ENCODE measurements at places on chromosomes 6 and 20. TPM values are rescaled to one million over a fixed set of nuclear protein-coding genes. Genes with fewer than 3 reads are reported as not detected.

DNA sequence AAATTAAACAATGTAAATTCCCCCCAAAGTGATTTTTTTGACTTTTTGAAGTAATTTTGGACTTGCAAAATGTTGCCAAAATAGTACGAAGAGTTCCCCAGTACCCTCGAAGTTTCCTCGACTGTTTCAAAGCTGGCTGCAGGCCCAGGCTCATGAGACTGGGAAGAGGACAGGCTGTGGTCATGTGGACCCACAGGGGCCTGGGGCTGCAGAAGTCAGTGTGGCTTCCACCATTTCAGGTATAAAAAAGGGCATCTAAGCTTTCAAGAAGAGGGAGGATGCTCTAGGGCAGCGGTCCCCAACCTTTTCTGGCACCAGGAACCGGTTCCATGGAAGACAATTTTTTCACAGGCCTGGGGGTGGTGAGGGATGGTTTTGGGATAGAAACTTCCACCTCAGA lies 75.0 kb downstream of the PTPN1 start:
- H3K4me1 ChIP-seq: peaks cover 2% of the 10 kb centered on the region
- DNase-seq: no peak
- H3K27me3 ChIP-seq: no peaks in the 10 kb centered on the region
- peaks cover 26% of the 10 kb centered on the region for H3K36me3 ChIP-seq
- H3K4me3 ChIP-seq: no peak overlapping the region

DNA sequence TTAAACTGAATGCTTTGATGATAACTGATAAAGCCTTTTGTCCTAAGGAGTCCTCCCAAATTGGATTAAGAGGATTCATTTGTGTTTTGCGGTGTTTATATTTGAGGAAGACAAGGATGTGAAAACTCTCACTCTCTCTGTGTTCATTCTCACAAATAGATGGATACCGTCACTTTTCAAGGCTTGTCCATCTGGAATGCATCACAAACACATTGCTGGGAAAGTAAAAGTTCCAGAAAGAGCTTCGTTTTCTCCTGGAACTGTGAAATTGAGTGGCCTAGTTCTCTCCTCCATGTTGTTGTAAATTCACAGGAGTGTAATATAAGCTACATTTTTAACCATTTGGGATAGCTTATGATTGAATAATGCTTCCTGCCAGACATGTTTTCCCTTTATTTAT lies 581.6 kb upstream of the FLRT3 start:
- no peak overlapping the region for H3K4me3 ChIP-seq
- no peaks in the 10 kb centered on the region for H3K27me3 ChIP-seq
- no peaks in the 10 kb centered on the region for H3K4me1 ChIP-seq
- H3K36me3 ChIP-seq: no peaks in the 10 kb centered on the region
- no peak for DNase-seq

DNA sequence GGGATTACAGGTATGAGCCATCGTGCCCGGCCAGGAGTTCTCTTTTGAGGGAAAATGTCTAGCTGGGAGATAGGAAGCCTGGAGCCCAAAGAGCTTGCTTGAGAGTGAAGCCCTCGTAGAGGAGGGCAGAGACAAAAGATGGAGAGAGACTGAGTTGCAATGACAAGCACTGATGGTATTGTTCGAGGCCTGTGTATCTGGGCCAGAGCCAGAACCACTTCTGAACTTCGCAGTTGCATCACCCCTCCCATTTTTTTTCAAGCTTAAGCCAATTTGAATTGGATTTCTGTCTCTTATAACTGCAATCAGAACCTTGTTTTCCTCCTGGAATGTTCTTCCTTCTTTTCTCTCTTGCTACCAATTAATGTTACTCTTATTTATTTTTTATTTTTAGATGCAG lies 83.1 kb downstream of the KCNB1 start:
- no peak overlapping the region for H3K27ac ChIP-seq
- H3K4me1 ChIP-seq: no peaks in the 10 kb centered on the region
- no peak for DNase-seq
- no peaks in the 10 kb centered on the region for H3K36me3 ChIP-seq
- no peaks in the 10 kb centered on the region for H3K27me3 ChIP-seq

- peaks cover 13% of the 10 kb centered on the region for H3K36me3 ChIP-seq
- H3K4me3 ChIP-seq: no peak overlapping the region
- no peak for DNase-seq
- H3K27me3 ChIP-seq: no peaks in the 10 kb centered on the region
These were observed 66.3 kb downstream of the NOL4L start for GRCh38 chr20:32518593-32519380.

DNA sequence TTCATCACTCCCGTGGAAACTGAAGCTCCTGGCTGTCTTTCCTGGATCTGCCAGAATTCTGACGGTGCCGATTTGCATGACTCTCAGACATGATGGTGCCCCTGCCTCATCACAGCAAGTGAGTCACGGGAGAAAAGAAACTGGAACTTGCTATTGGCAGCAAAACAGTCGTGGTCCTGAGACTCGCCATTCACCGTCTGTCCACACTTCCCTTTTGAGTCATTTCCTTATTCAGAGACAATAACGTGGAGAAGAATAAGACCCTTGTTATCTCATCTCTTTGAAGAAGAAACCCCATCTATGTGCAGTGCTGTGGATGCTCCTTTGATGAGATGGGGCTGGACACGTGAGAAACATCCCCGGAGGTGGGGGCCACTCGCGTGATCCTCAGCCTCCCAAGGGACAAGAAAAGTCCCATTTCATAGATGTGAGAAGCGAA lies 4.2 kb downstream of the GPR31 start:
- H3K4me3 ChIP-seq: peak overlapping the region; percentile 50
- peak overlapping the region; percentile 55 for H3K27ac ChIP-seq
- H3K27me3 ChIP-seq: no peaks in the 10 kb centered on the region
- no peaks in the 10 kb centered on the region for H3K36me3 ChIP-seq
- peaks cover 22% of the 10 kb centered on the region for H3K4me1 ChIP-seq

DNA sequence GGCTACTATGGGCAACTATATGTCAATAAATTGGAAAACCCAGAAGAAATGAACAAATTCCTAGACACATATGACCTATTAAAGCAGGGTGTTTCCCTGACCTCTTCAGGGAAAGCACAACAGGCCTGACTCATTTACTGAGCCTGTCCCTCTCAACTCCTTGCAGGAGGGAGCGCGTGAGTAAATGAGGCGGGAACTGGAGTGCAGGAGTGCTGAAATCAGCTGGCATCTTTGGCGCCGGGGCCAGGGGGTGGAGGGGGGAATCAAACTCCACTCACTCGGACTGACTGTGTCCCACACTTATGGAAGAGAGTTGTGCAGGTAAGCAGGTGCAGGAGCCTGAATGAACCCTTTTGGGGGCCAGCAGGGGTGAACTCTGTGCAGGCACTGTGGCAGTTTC lies 671.2 kb upstream of the PTCHD4 start:
- no peaks in the 10 kb centered on the region for H3K27me3 ChIP-seq
- no peaks in the 10 kb centered on the region for H3K36me3 ChIP-seq
- no peak overlapping the region for H3K27ac ChIP-seq
- no peak overlapping the region for H3K4me3 ChIP-seq
- no peak for DNase-seq

C6orf62 gene
- total RNA-seq: 106 TPM
